ENCODE measurements at places on chromosomes 3 and 15.

- DNase-seq: no peak
Observed at GRCh38 chr3:25069970-25070369, 358.1 kb upstream of the RARB start.

GRCh38 chr15:66834881-66835878 lies 133.1 kb downstream of the SMAD6 start:
- no peak for DNase-seq

DNA sequence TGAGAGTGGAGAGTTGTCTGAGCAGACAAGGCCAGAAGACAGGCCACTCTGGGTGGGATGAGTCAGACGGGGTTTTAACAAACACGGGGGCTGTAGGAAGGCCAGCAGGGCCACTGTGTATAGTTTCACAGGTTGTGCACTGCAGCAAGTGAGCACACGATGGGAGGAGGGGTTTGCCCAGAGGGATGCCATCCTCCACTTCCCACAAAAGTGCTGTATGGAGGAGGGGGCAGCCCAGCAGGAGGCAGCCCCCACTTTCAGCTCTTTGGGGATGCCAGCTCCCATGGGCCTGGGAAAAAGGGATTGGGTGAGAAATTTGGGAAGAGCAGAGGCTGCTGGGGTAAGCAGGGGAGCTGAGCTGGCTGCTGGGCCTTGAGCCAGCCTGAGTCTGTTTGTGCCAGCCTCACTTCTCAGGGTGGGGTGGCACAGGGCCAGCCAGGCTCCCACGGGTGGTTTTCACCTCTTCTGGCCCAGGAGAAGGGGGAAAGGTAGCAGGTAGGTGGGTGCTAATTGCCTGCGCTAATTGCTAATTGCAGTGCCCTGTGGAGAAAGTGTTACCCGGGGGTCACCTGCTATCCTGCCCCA lies 6.7 kb downstream of the ZBTB47 start:
- no peak for DNase-seq

DNA sequence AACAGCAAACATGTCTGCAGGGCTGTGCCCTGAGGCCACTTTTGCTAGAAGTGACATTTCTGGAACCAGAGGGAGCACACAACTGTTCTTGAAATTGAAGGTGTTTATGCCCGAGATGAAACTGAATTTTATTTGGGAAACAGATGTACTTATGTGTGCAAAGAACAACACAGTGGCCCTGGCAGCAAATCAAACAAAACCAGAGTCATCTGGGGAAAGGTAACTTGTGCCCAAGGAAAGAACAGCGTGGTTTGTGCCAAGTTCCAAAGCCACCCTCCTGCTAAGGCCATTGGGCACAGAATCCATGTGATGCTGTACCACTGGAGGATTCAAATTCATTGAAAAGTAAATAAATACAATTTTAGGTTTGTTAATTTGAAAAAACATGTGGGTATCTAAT lies 31.2 kb upstream of the RARRES1 start:
- no peak for DNase-seq

- DNase-seq: no peak
Observed at GRCh38 chr3:175764722-175765121, 905.6 kb downstream of the NAALADL2 start.

- no peak for DNase-seq
Observed at GRCh38 chr3:165854696-165855095, 17.5 kb upstream of the BCHE start.

DNA sequence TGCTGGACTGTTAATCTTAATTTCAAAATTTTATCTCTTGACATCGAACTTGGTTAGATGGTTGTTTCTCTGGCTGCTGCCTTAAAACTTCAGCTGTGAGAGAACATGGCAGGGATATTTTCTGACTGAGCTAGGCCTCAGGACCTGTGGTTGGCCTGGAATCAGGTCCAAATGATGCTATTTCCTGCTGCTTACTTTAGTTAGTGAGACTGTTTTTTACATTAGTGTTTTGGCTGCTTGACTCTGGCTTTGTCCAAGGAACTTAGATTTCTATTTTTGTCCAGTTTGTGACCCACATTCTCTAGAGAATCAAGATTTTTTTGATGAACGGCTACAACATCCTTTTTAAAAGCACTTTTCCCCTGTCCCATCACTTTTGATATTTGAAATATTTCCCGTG lies 497.9 kb upstream of the SGO1 start:
- DNase-seq: no peak

- DNase-seq: no peak
Observed at GRCh38 chr15:39124553-39125171, 456.2 kb upstream of the THBS1 start.

- no peak for DNase-seq
Observed at GRCh38 chr3:197298945-197299854, 788 bp upstream of the DLG1 start.

DNA sequence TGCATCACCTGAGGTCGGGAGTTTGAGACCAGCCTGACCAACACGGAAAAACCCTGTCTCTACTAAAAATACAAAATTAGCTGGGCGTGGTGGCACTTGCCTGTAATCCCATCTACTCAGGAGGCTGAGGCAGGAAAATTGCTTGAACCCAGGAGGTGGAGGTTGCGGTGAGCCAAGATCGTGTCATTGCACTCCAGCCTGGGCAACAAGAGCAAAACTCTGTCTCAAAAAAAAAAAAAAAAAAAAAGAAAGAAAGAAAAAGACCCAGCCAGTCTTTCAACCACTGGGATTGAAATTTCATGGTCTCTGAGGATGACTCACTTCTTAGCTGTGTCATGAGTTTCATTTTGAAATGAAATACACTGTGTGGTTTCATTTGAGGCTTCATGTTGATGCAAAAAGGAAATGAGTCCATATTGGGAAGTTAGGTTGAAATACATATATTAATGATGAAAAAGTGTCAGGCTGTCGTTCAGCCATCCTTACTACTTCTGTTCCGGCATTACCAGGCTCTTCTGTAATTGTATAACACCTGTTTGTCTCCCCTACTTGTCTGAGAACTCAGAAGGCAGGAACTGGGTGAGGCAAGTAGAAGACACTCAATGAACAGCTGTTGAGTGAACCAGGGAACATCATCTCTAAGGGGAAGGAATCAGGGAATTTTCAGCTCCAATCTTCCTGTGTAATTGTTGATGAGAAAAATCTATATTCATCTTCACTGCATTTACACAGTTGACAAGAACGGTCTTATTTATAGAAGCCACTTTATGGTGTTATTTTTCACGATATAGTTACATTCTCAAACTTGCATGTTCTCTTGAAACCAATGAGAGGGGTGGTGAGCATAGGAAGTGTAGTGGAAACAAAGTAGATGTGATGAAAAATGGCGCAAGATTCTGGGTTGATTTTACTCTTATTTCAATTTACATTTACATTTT lies 87.4 kb downstream of the NFKBIZ start:
- DNase-seq: no peak

GRCh38 chr3:38583688-38584087 lies 65.8 kb downstream of the SCN5A start:
- no peak for DNase-seq

DNA sequence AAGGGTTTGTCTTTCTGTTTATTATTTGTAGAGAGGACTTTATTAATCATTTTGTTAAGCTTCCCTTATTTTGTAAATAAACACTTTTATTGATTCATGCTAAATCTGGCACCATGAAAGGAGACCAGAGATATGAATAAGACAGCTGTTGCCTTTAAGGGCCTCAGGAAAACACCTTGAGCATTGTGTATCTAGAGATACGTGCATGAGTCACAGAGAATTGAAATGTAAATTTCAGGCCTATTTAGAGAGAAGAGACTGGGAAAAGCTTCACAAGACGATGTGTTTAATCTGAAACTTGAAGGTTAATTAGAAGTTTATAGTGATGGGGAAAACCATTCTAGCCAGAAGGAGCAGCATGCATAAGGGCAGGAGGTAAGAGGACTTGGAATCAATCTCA lies 28.6 kb upstream of the UTS2B start:
- no peak for DNase-seq

DNA sequence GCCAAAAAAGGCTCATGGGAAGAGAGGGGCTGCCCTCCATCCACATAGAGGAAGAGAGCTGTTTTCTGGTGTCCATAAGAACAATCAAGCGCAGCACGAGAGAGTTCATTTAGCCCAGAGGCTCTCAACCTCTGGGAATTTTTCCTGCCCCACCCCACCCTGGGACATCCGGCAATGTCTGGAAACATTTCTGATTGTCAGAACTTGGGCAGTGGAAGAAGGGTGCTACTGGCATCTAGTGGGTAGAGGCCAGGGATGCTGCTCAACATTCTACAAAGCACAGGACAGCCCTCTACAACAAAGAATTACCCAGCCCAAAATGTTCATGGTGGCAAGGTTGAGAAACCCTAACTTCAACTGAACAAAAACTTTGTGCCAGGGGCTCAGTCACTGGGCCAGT lies 92.9 kb downstream of the RAB11A start:
- DNase-seq: no peak

DNA sequence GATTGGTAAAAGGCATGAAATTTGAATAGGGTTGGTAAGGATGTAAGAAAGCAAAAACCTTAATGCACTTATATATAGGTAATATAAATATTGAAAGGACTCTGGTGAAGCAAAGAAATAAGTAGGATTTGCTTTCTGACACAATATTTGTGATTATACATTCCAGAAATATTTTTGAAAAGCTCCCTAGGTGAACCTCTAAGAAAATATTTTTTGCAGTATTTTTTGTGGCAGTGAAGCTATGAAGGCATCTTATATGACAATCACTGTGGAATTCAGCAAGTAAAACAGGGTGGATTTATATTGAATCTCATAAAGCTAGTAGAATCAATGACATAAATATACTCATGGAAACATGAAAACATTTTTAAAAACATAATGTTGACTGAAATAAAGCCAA lies 119.6 kb upstream of the EPHA3 start:
- no peak for DNase-seq

DNA sequence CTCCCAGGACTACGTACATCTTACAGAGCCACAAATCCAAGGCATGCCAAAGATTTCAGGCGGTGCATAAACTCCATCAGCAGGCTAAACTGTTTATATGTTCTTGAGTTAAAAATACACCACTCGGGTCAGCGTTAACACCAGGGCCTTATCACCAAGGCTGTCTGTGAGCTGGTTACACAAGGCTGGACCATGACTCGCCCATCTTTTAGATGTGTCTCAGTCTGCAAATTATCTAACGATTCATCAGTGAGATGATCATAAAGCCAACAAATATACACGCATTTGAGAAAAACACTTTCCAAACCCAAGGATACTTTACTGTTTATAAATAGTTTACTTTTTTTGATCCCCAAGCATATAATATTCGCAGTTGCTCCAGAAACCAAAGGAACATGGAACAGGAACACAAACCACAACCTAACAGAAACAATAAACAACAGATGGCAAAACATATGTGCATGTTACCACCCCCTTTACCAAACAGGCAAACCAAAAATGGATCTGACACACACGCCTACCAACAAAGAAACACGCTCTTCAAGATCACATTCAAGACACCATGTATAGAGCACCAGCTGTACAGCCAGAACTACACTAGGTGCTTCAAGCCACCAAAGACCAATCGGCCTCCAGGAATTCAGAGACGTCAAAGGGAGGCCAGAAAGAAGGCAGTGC lies 15.4 kb downstream of the LRIG1 start:
- DNase-seq: no peak

- DNase-seq: no peak
Observed at GRCh38 chr15:68939501-68939900, 9.2 kb downstream of the SPESP1 start.

DNA sequence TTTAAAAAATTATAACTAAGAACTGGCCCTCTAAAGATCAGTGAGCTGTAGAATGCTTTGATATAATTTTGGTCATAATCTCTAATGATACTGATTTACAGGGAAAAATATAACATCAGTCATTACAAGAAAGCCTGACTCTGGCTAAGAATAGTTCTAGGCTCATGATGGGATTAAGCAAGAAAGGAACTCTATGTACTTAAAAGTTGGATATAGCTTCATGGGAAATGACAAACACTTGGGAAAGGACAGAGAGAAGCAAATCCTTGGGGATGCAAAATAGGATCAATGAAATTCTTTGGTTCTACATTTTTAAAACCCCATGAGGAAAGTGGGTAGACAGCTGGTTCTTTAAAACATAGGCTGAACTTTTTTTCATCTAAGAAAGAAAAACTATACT lies 472.7 kb upstream of the NR2F2 start:
- DNase-seq: no peak

DNA sequence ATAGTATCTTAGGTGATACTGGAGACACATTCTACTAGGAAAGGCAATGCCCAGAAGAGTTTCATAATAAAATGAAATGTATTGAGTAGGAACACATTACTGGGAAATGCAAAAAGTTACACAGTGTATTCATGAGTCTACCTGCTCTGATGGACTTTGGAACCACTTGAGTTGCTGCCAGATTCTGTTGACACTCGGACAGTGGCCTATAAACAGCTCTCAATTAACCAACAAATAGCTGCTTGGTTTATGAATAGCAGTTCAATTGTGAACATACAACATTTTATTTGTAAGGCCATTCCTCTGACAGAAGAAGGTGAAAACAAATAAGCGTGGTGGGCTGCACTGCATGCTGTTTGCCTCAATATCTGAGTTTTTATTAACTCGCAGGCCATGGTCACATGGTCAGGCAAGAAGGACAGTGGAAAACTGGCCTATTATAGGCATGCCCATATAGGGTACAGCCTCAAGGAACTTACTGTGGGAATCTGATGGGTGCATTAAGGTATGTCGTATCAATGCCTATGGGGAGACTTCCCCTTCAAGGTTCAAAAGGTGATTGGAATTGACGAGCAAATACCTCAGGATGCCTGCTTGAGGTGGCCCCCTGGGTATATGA lies 66.2 kb downstream of the C3orf80 start:
- no peak for DNase-seq

GRCh38 chr3:45832699-45833098 lies 9.2 kb downstream of the LZTFL1 start:
- no peak for DNase-seq

DNA sequence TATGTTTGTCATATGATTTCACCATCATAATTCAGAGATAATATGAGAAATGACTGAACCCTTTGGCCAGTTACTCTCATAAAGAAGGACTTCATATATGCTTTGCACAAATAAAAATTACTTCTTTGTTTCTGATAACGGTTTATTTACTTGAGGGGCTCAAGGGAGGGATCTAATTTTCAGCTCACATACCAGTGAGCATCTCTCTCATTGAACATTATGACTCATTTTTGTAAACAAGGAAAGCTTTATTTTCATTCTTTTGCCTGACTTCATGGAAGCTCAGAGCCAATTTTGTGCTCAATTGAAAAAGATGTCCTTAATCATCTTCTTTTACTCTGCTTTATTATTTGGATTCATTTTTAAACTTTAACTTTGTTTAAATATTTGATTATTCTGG lies 5.8 kb downstream of the NLGN1 start:
- no peak for DNase-seq

- DNase-seq: no peak
Observed at GRCh38 chr3:126480861-126481260, 5.2 kb upstream of the ZXDC start.
